ENCODE measurements at places on chromosomes 6 and 20.

GRCh38 chr6:155084431-155085123 is 89.5 kb downstream of the TIAM2 start:
- DNase-seq: no peak

- DNase-seq: no peak
Observed at GRCh38 chr20:37443596-37443995, 77.5 kb upstream of the NNAT start.

GRCh38 chr6:44681761-44682160 is 294.3 kb downstream of the CDC5L start:
- no peak for DNase-seq

- DNase-seq: no peak
Observed at GRCh38 chr20:13739731-13740649, 44.7 kb downstream of the ESF1 start.

DNA sequence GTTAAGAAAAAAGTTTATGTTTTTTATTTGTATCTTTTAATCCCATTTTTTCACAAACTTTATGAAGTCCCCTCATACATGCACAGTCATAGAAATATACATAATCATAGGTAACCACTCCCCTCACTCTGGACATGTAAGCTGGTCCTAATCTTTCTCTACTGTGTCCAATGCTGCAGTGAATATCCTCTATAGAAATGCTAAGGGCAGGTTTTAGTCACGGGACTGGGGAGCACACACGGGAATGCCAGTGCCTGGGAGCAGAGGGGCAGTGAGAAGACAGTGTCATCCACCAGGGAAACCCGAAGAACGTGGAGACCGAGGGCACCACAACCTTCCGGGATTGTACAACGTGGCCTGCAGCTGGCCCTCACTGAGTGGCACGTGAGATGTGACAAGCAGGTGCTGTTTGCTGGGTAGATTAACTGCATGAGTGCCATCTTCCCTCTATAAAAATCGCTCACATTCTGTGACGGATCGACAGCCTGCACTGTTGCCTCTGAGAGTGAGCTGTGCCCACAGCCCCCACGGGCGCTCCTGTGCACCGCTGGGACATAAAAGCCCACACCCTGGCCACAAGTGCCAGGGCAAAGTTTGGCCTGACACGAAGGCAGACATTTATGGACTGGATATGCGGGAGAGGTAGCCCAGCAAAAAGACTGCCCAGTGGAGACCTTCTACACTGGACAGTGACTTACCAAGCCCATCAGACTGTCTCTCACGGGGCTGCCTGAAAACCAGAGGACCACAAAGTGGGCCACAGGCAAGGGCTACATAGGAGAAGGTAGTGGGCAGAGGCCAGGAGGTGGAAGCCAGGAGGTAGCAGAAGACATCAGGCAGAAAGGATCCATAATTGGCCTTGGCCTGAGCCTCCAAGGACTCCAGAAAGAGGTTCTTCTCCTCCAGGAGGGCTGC is 63.2 kb downstream of the FGD2 start:
- DNase-seq: no peak

- no peak for DNase-seq
Observed at GRCh38 chr20:2519115-2519809, 10.5 kb upstream of the ZNF343 start.

DNA sequence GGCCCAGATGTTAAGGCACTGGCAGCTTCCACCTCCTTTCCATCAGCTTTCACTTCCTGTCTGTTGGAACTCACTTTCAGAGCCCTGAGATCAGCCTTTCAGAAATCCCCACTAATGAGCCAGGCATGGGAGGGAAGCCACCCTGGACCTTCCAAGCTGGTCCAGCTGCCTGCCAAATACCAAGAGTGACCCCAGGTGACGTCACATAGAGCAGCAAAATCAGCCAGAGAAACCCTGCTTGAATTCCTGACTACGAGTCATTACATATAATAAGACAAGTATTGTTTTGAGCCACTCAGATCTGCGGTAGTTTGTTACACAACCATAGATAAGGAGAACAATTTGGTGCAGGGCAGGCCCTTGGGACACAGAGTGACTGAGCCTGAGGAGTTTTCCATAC is 556.0 kb upstream of the JAG1 start:
- no peak for DNase-seq

- DNase-seq: peak; percentile 50
Observed at GRCh38 chr20:63290677-63291472, 2.1 kb upstream of the COL20A1 start.

GRCh38 chr20:17885544-17885943 is 83.0 kb downstream of the SNX5 start:
- DNase-seq: no peak

DNA sequence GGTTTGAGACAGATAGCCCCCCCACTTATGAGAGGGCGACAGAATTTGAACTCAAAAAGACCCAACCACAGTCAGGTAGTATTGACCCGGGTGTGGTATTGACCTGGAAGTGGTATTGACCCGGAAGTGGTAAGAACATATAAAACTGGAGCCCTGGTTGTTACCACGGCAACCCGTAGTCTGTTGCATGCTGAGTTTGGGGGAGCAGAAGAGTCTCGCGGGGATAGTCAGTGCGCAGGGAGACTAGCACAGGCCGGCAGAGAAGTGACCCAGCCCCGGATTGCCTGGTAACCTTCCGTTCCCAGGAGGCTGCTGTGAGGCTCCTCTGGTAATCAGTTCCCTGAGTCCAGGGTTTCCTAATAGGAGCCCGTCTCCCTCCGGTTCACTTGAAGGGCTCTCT is 96.2 kb downstream of the SNX5 start:
- DNase-seq: no peak

DNA sequence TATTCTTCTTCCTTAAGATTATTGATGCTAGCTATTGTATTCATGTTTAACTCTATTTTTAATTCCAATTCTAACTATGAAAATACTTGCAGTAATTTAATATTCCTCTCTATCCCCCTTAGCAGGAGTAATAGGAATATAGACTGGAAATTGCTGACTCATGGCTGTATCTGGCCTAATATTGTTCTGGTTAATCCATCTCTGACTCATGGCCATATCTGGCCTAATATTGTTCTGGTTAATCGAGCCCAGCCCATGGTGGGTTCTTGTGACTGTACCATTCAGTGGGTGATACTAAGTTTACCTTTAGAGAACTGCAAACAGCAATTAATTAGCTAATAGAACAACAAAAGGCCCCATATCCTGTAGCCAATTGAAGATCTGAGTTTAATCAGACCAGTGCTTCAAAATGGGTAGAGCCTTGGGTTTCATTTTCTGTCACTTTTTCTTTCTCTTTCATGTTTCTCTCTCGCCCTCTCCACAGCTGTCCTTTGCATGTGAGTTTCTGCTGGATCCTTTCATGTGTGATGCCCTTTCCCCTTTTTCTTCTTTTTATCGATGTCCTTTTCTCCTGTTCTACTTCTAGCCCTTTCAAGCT is 50.6 kb downstream of the SLC22A3 start:
- no peak for DNase-seq

GRCh38 chr20:22429175-22430153 is 154.9 kb downstream of the FOXA2 start:
- no peak for DNase-seq
